NCI-H187 (cell line): ENCODE measurements at places on chromosomes 1 and 21.

DNA sequence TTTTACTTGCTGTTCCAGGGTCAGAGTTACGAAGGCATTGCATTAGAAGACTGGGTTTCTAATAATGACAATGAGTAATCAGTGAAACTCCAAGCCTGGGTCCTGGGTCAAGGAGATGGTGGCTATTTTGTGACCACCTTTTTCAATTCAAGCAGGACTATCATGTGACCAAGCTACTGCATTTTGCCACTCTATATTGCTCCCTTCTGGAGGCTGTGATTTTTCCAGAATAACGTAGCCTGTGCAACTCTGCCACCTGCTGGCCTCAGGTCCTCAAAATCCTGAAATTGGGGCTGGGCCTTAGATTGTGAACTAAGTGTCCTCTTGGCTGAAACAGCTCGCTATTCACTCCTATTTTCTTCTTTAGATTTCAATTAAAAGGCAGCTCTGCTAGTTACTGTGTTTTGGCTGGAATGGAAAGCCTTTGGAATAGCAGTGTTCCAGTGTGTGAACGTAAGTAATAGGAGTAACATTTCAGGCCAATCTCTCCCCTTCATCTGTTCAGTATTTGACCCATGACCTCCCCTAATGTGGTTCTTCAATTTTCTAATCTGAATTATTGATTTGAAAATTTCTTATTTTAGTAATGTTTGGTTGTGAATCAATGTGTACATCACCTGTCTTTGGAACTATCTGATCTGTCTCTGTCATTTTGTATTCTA lies 52.9 kb upstream of the CD46 start:
- no peak for DNase-seq

DNA sequence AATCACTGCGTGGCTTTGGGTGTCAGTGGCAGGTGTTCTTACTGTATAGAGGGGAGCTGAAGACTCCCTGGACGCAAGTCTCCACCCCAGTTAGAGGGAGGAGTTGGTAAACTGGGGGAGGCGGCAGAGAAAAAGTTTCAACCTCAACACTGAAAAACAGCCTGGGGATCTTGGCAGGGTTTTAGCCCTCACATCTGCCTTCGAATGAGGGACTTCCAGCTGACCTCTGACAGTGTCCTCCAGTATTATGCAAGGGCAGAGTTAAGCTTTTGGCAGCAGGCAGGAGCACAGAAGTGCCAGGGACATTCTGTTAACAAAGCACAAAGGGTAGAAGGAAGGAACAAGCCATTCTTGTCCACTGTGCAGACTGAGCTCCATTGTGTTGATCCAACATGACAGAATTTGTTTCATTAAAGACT lies 41.2 kb upstream of the RAB4A start:
- DNase-seq = no peak

DNA sequence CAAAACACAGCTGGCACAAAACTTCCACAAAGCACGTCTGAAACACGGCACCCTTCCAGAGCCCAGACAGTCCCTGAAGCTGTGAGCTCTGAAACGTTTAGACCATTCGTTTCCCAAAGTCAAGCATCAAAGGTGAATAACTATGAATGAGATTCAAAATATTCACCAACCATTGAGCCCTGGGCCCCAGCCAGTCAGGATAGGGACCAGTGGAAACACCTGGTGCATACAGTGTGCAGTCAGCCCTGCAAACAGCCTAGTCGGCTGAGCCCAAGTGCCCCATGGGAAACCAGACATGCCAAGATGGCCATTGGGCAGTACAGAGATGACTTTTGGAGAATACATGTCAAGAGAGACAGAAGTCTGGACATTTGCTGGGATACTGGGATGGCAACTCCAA lies 90.4 kb upstream of the EDN2 start:
- no peak for DNase-seq

DNA sequence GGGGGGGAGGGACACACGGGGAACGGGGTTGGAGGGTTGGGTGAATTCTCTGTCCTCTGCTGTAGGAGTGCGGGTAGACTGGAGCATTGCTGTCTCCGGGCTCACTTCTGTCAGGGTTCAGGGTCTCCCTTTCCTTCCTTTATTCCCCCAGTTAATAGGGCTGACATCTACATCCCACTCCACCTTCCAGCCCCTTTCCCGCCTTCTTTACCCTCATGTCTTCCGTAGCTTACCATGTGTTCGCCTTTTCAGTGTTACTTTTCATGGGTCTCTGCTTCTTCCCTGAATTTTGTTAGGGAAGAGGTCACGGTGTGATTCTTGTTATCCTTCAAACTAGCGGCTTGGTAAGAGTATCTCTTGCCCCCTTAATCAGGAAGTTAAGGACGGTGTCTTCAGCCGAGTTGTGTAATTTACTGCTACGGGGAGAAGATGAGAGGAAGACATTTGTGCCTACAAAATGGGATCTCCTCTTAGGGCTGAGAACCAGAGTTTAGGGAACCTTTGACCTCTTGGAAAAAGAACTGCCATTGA lies 917 bp downstream of the RAP1A start:
- DNase-seq = no peak

GRCh38 chr21:40177979-40178378 lies 310.7 kb downstream of the PCP4 start:
- DNase-seq = no peak

- no peak for DNase-seq
Observed at GRCh38 chr1:150564051-150564991, 15.1 kb downstream of the MCL1 start.

GRCh38 chr1:20192364-20192763 lies 6.0 kb upstream of the PLA2G2C start:
- DNase-seq = no peak

DNA sequence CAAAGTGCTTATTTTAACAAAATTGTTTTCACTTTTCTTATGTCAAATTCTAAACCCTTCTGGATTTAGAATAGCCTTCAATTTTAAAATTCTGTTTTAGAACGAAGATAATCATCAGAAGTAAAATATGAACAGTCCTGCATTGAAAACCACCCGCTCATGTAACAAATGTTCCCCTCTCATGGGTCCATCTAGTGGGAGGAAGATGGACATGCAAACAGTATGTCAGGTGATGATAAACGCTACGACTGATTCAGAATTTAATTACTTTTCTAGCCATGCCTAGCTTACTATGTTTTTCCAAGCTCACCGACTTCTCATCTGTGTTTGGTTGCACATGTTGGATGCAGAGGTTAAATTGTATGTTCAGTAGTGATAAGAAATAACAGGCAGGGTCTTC lies 23.5 kb downstream of the SOD1 start:
- DNase-seq = no peak

DNA sequence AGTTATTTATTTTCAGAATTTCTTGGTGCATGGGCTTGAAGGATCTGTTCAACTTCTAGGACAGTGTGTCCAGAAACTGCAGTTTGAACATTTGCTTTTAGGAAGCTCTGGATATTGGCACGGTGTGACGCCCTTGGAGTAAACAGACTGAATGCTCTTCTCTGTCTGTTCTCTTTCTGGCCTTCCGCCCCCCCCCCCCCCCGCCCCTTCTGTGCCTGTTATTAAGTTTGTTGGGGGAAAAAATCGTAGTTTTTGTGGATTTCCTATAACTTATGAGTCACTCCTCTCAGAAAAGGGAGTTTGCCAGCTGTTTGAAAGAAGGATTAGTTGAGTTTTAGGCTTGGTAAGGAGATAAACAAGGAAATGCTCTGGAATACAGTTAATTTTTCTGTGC lies 1.2 kb downstream of the KCTD3 start:
- no peak for DNase-seq

- DNase-seq = no peak
Observed at GRCh38 chr21:46399686-46400085, 59.0 kb upstream of the DIP2A start.

- no peak for DNase-seq
Observed at GRCh38 chr1:46188295-46189030, 9.8 kb downstream of the POMGNT1 start.

DNA sequence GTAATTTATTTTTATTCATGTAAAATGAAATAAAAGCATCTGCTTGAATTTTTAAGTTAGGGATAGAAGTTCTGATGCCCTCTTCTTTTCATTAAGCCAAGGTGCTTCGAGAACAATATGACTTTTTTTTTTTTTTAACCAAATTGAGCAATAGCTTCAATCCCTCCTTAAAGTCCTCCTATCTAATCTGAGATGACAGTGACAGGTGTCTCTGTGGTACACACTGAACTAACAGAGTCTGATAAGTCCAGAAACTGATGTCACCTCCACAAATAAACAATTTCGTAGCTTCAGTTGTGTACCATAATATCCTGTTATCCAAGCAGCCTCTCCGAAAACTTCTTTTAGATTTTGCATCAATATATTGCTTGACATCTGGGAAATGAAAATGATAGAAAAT lies 23.8 kb downstream of the MAP3K7CL start:
- no peak for DNase-seq

DNA sequence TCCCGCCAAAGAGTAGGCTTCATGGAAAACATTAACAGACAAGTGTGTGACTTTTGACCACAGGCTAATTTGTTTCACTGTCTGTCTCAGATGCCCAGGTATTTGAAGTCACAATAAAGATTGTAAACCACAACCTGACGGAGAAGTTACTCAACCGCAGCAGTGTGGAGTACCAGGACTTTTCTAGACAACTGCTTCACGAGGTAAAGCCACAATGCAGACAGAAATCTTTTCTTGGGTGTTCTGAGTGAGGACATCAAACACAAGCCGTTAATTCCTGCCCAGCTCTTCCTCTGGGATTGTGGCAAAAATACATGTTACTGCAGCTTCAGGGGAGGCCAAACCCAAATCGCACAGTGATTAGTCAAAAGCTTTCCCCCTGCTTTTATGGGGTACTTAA lies 31.0 kb downstream of the UMODL1 start:
- DNase-seq = no peak

GRCh38 chr1:82632155-82632554 lies 831.4 kb downstream of the ADGRL2 start:
- DNase-seq = no peak

GRCh38 chr1:152024223-152024622 lies 12.6 kb downstream of the S100A11 start:
- no peak for DNase-seq

DNA sequence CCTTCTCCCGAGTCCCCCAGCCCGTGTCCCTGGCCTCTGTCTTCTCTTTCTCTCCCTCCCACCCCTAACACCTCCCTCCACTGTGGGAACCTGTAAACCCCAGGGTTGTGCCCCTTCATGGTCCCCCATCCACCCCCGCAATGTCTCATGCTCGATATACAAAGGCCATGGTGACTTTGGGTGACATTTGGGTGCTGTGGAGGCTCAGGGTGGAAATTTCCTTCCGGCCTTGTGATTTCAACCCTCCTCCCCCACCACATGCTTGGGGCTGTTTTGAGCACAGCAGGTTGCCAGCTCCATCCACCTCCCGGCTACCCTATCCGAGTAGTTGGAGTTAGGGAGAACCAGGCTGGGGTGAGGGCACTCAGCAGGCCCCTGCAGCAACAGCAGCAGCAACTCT lies 25.7 kb upstream of the VPS13D start:
- no peak for DNase-seq

- DNase-seq = no peak
Observed at GRCh38 chr1:230537456-230537855, 104.8 kb upstream of the COG2 start.

DNA sequence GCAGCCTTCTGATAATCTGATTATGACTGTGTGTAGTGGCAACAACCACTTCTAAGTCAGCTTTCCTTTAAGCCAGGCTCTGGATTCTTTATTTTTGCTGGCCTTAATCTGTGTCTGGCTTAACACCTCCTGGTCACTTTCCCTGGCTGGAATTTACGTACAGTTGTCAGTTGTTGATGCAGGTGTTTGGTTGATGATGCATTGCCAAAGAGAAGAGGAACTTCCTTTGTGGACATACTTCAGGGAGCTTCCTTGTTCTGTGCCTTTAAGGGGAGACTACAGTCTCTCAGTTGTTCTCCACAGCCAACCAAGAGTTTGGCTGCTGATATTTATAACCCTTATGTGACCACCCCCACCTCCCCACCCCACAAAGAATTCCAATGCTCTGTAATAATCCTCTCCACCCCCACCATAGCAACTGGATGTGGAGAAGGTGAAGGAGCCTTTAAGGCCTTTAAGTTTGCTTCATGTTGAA lies 96.0 kb upstream of the BMP8A start:
- no peak for DNase-seq

DNA sequence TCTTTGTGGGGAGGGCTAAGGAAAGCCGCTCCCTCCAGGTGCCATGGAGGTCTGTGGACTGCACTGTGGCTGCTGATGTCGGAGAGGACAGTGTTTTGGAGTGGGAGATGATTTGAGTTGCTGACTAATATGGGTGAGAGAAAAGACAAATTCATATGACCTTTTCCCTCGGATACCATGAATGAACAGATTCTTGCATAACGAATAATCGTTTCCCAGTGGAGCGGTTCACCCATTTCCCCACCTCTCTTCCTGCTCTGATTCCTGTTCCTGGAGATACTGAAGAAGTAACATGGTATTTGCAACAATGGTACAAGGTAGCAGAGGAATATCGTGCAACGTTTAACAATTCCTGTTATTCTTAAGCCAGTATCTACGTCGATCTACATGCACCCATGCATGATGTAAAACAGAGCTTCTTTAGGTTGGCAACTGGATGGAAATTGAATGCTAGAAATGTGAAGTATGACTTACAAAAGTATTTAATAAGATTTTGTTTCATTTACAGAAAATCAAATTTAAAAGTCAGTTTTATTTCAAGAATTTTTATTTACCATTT lies 227.1 kb downstream of the TOMM20 start:
- DNase-seq = no peak

GRCh38 chr1:235018720-235019444 lies 109.8 kb downstream of the TOMM20 start:
- DNase-seq = no peak

DNA sequence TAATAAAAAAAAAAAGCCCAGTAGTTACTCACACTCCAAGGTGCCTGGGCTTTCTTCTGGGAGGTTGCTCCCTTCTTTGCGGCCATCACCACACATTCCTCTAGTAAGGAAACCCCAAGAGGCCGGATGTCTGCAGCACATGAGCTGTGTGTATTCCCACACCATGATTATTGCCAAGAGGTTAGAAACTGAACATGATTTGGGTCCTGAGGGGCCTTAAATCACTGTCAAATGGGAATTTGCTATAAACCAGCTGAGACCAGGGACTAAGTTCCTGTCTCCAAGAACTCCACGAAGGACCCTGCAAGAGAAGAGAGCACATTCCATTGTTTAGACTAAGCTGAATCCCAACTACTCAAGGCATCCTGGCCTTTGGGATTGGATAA lies 85.3 kb upstream of the SSX2IP start:
- DNase-seq = no peak

DNA sequence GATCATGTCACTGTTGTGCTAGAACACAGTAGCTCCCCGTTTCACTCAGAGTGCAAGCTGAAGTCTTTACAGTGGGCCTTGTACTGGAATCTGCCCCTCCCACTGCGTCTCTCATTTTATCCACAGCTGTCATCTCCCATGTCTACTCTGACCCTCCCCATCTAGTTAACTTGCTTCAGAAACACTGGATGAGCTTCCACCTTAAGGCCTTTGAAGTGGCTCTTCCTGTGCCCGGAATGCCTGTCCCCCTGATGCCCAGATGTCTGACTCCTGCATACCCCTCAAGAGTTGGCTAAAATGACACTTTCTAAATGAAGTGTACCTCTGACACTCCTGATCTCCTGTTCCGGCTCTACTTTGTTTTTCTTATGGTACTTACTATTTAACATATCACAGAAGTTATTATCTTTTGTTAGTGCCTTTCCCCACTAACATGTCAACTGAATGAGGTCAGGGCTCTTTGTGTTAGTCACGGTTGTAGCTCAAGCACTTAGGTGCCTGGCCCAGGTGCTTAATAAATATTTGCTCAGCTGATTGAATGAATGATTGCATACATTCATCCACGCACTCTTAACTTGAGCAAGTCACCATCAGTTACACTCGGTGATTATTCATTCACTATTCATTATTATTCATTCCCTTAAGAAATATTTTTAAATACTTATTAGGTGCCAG lies 13.3 kb downstream of the ARV1 start:
- no peak for DNase-seq
